ENCODE measurements at places on chromosomes 1 and 21.

DNA sequence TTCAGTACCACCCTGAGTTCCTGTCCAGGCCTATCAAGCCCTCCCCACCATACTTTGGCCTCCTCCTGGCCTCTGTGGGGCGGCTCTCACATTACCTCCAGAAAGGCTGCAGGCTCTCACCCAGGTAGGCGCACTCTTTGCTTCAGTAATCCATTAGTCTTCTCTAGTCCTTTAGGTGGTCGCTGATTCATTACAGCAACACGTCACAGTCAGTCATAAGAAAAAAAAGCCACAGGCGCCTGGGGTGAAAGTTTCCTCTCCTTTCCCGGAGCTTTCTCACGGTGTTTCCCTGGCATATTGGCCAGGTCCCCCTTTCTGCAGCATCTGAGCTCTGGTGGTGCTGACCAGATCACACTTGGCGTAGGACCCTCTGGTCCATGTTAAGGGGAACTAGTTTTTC lies 12.1 kb downstream of the SLFNL1 start:
- DNase-seq = no peak

DNA sequence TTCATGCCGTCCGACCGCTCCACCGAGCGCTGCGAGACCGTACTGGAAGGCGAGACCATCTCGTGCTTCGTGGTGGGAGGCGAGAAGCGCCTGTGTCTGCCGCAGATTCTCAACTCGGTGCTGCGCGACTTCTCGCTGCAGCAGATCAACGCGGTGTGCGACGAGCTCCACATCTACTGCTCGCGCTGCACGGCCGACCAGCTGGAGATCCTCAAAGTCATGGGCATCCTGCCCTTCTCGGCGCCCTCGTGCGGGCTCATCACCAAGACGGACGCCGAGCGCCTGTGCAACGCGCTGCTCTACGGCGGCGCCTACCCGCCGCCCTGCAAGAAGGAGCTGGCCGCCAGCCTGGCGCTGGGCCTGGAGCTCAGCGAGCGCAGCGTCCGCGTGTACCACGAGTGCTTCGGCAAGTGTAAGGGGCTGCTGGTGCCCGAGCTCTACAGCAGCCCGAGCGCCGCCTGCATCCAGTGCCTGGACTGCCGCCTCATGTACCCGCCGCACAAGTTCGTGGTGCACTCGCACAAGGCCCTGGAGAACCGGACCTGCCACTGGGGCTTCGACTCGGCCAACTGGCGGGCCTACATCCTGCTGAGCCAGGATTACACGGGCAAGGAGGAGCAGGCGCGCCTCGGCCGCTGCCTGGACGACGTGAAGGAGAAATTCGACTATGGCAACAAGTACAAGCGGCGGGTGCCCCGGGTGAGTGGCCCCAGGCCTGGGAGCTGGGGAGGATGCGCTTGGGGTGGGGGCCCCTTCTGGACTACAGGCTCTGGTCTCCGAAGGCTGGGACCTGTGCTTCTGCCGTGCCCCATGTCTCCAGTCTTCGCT lies 1.1 kb downstream of the SKI start:
- DNase-seq = peak; percentile 57

- peak; percentile 79 for DNase-seq
These were observed 24.8 kb downstream of the GABPA start for GRCh38 chr21:25759573-25759972.

DNA sequence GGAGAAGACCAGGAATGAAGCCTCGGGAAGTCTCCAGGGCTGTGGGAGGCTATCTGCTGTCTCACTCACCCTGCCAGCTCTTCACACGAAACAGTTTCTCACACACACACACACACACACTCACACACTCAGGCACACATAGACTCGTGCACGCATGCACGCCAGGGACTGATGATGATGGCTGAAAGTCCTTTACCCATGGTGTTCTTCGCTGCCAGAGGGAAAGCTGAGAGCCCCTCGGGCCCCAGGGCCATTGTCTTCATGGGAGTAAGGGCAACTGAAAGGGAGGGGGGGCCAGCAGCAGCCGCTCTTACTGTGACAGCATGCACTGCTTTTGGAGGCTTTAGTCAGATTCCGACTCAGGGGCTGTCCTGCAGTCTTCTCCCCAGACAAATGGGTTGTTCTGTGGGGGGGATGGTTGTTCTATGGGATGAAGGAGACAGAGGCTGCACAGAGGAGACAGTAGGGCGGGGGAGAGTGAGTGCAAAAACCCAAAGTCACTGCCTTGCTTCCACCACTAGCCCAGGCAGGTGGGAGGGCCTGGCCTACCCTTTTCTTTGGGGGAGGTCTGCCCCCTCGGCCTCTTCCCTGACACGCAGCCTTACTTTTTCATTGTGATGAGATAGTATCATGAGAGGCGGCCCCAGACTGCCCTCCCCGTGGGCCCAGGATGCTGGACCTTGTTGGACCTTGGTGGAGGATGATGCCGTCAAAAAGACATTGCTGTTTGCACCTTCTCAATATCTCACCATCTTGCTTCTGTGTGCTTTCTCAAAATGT lies 29.0 kb downstream of the STUM start:
- no peak for DNase-seq

GRCh38 chr1:981491-981954 lies 370 bp downstream of the PERM1 start:
- no peak for DNase-seq

GRCh38 chr1:225897595-225898514 lies 8.9 kb upstream of the LEFTY1 start:
- no peak for DNase-seq

GRCh38 chr1:201693890-201694607 lies 134.9 kb upstream of the IPO9 start:
- no peak for DNase-seq

DNA sequence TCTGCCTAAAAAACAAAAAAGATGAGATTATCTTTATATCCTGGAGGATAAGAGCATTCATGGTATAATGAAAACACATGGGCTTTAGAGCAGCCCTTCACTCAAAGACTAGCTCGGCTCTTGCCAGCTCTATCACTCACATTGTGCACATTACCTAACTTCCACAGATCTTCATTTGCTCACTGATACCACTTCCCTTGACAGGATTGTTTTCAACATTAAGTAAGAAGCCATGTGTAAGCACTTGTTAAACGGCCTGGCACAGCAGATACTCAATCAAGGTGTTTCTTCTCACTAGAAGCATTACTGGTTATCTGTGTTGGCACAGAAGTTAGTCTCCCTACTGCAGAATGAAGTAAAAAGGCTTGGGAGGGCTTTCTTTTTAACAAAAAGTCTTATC lies 18.7 kb downstream of the LPGAT1 start:
- no peak for DNase-seq

DNA sequence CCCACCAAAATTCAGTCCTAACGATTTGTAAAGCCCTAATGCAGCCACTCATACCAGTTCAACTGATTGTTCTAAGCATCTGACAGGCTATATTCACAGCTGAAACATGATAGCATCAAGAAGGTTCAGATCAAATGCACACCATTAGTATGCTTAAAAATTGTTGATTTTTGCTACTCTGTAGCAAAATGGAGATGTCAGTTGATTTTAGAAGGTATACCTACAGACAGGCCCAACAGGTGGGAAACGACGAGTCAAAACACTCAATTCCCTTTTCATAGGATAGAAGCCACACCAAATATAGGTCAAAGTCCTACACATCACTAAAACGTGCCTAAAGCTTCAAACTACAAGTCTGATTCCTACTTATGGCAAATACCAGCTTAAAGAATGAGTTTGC lies 6.7 kb downstream of the SFPQ start:
- DNase-seq = no peak

- peak; percentile 41 for DNase-seq
These were observed 81.3 kb downstream of the PLXNA2 start for GRCh38 chr1:208162903-208163302.

DNA sequence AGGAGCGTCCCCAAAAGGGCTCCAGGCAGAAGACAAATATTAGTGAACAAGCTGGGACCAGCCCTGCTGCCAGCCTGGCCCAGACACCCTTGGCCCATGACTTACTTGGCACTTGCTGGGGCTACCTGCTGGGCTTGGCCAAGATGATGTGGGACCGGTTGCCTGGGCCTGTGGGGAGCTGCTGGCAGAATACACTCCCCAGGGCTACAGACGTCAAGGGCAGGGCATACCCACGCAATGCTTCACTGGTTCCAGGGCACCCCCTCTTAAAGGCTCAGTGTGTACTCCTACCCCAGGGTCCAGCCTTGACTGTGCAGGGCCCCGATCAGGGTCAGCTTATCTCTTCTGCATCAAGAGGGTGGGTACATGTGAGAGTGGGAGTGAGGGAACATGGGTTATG lies 106.5 kb upstream of the SLC2A1 start:
- no peak for DNase-seq

- no peak for DNase-seq
These were observed 23.9 kb downstream of the WDR64 start for GRCh38 chr1:241675983-241676382.

DNA sequence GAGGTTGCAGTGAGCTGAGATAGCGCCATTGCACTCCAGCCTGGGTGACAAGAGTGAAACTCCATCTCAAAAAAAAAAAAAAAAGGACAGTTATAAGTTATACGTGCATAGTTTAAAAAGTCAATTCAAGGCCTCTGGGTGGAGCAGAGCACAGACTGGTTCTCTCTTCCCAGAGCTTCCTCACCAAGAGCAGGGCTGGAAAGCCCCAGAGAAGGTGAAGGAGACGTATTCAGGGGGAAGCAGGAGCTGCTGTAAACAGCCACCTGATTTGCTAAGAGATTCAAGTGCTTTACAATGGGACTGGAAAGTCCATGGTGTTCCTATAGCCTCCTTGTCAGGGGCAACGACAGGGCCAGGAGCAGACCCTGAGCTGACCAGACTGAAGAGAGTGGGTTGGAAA lies 85.0 kb upstream of the LYST start:
- DNase-seq = no peak

- no peak for DNase-seq
These were observed 160.7 kb upstream of the KLHDC7A start for GRCh38 chr1:18320051-18320450.

GRCh38 chr1:26994787-26995517 lies 1.5 kb downstream of the TRNP1 start:
- DNase-seq = peak; percentile 58

DNA sequence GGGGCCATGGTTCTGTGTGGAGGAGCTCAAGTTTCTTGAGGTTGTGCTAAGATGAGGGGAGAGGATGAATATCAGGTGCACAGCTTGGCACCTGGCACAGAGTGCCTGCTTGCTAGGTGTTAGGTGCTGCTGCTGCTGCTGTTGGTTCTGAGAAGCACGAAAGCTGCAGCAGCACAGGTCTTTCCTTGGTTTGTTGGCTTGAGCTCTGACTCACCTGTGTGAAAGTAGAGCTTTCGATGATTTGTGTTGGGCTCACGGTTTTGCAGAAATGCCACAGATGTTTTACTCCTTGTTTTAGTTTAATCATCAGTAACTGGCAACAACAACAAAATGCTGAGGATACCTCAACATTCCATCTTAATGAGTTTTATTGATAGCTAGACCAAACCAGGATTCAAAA lies 221.6 kb downstream of the BRINP2 start:
- no peak for DNase-seq

GRCh38 chr1:14741082-14741481 lies 142.6 kb downstream of the KAZN start:
- DNase-seq = no peak

- DNase-seq = no peak
These were observed 68.2 kb downstream of the CLSTN1 start for GRCh38 chr1:9755441-9755995.

DNA sequence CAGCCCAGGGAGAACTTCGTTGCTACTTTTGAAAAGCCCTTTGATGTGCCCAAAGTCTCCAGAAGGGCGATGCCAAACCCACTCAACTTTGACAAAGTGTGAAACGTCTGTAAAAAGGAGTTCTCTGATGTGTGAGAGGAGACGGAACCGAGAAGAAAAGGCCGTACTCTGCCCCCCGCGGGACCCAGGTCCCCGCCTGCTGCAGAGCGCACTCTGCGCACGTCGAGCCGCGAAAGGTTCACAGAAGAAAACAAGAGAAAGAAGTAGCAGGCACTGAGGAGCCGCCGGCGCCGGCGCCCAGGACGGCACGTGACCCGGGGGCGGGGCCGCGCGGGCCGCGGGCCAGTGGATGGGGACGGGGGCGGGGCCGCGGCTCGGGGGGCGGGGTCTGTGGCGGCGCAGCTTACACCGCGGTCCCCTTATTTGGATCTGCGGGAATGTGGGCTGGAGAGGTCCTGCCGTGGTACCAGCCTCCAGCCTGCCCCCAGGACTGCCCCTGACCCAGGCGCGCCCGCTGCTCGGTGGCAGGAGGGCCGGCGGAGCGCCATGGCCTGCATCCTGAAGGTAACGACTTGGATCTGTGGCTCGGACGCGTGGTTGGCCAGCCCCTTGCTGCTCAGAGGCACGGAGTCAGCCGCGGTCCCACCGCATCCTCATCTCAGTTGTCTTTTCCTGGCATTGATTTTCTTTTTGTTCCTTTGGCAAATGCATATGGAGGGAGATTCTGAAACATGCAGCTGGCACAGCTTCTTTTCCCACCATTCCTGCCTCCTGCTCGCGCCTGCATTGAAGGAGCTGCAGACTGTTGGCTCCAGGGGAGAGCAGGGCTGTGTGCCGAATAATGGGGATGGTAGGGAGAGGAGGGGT lies at the start of gene ST6GALNAC3:
Gene ST6GALNAC3 (plus strand): TSS at position 426 of the 867 bp plus-strand sequence.
- peak; percentile 53 for DNase-seq

DNA sequence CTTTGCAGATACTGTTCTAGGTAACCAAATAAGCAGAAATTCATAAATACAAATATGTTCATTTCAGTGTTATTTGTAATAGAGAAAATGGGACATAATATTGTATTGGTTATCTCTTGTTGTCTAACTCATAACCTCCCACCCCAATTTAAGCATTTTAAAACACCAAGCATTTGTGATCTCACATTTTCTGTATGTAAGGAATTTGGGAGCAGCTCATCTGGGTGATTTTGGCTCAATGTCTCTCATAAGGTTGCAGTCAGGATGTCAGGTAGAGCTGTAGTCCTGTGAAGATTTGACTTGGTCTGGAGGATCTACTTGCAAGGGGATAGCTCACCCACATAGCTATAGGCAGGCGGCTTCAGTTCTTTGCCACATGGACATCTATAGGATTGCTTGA lies 29.5 kb downstream of the CEP350 start:
- no peak for DNase-seq

GRCh38 chr1:155889566-155889965 lies 21.6 kb downstream of the RIT1 start:
- no peak for DNase-seq

DNA sequence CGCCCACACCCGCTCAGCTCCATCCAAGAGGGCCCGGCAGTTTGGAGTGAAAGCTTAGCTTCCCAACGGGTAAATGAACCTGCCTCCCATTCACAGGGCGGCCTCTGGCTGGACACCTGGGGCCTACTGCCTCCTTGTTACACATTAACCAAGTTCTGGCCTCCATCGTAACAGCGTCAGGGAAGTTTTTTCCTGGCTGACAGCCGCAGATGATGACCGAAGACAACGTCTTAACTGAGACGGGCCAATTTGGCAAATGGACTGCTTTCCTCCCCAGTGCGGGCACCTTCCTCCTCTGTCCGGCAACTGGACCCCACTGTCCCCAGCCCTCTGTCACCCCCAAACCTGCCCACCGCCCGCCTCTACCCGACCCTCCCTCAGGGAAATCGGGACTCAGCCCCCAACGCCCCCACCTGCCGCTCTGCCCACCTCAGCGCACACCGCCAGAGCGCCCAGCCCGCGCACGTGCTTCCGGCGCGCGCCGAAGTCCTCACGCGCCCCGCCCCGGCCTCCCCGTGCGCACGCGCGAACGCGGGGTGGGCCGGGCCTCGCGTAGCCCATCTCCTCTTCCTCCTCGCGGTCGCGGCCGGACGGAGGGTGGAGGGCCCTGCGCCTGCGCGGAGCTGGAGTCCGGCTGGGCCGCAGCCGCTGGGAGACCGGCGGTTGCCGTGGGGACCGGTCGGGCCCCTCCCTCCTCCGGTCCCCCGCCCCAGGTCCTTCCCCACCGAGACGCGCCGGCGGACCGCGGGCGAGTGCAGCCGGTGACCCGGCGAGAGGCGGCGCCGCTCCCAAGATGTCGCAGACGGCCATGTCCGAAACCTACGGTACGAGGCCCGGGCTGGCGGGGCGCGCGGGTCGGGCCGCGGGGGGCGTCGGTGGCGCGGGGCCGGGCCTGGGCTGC lies at the start of gene RAB4A:
Gene RAB4A (plus strand): TSS at position 565 of the 901 bp plus-strand sequence. CDS start 229 bp downstream, at position 794.
- DNase-seq = peak; percentile 78

Measured in amniotic epithelial cell (primary cell).